ENCODE measurements at places on chromosomes 5 and 9.

GRCh38 chr9:63859475-63860215 lies 1425.4 kb downstream of the FOXD4L5 start:
- no peak for DNase-seq

DNA sequence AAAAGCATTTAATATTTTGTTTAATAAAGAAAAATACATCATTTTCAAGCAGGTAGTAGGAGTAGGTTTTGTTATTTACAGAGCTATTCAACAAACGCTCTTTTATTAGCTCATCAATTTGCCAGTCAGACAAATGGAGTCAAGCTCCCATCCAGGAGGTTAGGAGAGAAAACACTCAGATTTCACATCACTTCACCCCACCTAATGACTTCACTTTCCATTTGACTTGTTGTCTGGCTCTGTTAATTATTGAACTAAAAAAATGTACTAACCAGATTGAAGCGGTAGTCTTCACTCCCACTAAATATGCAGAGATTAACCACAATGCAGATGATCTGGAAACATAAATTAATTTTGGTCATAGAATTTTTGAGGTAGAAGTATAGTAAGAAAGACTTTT lies 193.6 kb upstream of the VCAN start:
- DNase-seq: no peak

GRCh38 chr5:149322518-149322917 lies 22.8 kb upstream of the GRPEL2 start:
- DNase-seq: no peak

- DNase-seq: no peak
Measured at GRCh38 chr9:114395334-114395617, 7.5 kb upstream of the AKNA start.

GRCh38 chr5:172853355-172853975 lies 19.4 kb downstream of the ERGIC1 start:
- no peak for DNase-seq

DNA sequence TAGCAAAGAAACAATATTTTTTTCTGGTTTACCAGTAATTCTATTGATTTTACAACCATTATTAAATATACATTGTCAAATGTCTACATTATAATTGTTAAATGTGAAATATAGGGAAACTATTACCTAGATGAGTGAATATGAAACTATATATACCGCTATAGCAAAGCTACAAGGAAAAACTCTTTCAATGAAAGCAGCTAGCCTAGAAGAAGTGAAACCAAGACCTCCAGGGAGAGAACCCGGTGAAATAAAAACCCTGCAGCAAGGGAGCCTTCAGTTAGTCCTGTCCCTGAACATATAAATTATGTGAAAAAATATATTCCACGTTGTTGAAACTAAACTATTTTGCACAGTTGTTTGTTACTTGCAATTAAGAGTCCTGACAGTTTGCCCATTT lies 913.1 kb downstream of the EFNA5 start:
- no peak for DNase-seq

DNA sequence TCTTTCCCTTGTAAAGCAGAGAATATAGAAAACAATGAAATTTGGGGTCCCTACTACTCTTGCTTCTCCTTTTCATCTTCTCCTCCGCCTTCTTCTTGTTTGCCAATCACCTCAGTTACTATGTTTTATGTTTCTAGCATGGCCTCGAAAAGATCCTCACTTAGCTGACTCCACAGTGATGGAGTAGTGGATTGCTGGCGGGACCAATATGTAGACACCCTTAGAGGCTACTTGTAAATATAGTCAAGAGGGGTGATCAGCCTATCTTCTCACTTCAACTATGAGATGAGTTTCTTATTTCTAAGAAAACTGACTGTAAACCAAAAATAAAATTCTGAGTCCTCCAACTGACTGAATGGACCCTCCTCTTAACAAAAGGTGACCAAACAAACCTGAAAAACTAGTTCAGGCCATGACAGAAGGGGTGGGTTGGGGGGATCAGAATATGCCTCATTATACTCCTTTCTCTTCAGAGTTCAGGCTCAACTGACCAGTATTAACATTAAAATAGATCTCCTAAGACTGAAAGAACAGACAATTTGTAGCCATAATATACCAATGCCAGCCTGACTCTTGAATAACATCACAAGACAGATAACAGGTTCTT lies 829.0 kb downstream of the TLE4 start:
- no peak for DNase-seq

- no peak for DNase-seq
Measured at GRCh38 chr9:69549310-69550202, 122.6 kb downstream of the APBA1 start.

DNA sequence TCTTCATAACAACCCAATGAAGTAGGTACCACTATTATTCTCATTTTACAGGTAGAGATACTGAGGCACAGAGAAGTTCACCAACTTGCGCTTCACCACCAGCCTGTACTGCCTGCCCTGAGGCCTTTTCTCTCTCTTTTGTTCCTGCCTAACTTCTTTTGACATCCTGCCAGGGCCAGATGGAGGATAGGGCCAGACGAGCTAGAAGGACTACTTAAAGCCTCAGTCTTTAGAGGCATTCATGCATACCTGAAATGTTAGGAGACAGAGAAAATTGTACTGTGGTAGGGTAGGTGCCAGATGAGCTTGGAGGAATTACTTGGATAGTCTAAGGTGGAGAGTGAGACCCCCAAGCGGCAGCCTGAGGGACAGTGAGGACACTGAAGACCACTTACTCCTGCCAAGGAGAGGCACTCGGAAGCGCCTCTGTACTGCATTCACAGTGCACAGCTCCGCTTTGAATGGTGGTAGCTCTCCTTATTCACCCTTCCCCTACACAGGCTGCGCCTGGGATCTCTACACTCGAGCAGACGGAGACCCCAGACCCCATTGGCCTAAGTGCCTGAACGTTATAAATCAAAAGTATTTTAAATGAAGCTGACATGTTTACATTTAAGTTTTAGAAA lies 6.2 kb upstream of the ORM1 start:
- no peak for DNase-seq

DNA sequence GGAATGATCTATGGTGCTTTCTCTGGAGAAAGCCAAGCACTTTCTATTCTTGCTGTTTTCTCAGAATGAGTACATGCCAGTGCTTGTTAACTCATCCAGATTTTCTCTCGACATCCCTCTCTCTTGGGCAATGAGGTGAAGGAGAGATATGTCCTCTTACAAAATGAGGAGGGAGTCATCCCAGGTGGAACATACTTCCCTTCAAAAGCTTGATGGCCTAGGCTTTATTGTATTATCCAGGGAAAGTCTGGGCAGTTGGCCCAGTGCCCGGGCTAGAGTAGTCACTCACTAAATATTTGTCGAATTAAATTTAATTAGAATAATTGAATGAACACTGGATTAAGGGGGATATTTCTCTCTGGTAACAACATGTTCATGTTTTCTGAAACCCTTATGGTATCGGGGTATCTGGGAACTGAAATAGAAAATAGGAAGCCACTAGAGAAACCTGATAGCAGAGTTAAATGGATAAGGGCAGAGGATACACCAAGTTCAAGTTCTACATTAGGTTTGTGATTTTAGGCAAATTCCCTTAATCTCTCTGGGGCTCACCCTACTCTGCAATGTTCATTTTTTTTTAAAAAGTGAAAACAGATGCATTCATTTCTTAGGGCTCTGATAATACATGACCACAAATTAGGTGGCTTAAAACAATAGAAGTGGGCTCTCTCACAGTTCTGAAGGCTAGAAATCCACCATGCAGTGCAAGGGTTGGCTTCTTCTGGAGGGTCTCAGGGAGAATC lies 99.6 kb downstream of the LIFR start:
- DNase-seq: no peak

- no peak for DNase-seq
Measured at GRCh38 chr5:121963392-121963791, 1.6 kb downstream of the SRFBP1 start.

GRCh38 chr5:91119981-91120850 lies 262.9 kb downstream of the ARRDC3 start:
- DNase-seq: no peak

DNA sequence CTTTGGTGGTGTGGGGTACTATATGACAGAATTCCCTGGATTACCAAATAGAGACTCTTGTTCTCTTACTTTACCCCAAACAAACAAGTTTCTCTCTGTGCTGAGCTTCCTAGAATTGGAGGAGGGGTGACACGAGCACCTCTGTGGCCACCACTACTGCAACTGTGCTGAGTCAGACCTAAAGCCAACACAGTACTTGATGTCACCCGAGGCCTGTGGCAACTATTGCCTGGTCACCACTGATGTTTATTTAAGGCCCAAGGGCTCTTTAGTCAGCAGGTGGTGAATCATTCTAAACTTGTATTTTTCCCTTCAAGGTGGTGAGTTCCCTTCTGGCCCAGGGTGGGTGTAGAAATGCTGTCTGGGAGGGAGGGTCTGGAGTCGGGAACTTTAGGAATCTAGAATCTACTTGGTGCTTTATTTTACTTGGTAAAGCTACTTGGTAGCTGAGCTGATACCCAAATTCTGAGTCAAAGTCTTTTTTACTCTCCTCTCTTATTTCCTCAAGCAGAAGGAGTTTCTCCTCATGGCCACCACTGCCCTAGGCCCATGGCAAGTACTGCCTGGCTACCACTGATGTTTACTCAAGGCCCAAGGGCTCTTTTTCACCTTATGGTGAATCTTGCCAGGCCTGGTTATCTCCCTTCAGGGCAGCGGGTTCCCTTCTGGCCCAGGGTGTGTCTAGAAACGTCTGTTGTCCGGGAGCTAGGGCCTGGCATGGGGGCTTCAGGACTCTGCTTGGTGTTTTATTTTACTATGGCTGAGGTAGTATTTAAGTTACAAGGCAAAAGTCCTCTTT lies 9.8 kb downstream of the LURAP1L start:
- DNase-seq: no peak

GRCh38 chr5:90916947-90917800 lies 358.6 kb downstream of the ADGRV1 start:
- DNase-seq: no peak

DNA sequence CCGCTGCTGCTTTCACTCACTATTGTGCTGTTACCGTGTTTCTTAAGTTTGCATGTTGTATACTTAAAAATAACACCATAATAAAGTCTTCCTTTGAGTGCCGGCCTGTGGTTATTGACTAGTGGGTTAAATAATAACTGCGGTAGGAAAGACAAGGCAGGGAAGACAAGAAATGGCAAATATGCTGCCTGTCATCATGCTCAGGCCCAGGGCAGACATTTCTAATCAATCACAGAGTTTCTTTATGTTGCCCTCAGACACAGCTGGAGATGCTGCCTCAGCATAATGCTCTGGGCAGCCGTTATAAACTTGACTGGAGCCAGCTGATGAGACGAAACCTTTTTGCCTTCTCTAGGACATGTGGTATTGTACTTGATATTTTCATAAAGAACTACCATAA lies 215.0 kb downstream of the GAPVD1 start:
- DNase-seq: no peak

- no peak for DNase-seq
Measured at GRCh38 chr9:136900988-136901515, 14.7 kb downstream of the TRAF2 start.

DNA sequence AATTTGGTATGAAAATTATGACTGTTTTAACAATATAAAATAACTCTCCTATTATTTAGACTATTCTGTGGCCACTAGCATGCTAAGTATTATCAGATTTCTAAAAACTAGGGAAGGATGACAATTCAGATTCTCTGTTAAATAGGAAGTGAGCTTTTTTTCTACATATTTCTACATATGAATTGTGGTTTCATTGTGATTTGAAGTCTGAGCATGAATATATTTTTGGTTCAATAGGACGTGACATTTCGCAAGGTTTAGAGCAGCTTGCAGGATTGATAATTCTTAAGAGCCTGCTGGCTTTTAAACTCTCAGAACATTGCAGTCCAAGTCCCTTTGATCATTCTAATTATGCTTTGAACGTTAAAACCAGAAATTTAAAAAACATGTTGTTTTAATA lies 82.9 kb downstream of the ADGRV1 start:
- DNase-seq: no peak

DNA sequence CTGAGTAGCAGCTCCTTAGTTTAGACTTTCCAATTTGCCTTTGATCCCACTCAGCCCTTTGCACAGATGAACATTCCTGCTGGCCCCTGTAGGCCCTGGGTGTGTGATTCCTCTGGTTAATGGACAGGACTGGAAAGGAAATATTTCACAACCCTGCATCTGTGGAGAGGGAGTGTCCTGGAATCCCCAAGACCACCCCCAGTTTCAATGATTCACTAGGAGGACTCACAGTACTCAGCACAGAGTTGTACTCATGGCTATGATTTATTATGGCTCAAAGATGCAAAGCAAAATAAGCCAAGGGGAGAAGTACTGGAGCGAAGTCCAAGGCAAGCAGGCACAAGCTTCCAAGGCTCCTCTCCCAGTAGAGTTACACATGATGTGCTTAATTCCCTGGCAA lies 42.4 kb upstream of the TJP2 start:
- DNase-seq: no peak

DNA sequence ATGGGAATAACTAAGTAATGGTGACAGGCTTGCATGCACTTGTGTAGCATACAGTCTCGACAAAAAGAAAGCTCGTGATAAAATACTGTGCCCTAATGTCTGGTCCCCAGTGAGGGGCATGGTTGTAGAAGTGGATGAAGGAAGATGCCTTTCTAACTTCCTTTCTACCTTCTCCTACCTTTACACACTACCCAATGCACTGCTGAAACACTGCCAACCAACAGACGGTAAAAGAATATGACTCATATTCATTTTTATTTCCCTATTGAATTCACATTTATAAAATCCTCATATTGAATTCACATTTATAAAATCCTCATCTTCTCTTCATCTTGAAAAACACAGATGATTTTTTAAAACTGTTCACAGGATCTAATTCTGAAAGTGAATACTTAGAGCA lies 223.0 kb downstream of the PJA2 start:
- no peak for DNase-seq

DNA sequence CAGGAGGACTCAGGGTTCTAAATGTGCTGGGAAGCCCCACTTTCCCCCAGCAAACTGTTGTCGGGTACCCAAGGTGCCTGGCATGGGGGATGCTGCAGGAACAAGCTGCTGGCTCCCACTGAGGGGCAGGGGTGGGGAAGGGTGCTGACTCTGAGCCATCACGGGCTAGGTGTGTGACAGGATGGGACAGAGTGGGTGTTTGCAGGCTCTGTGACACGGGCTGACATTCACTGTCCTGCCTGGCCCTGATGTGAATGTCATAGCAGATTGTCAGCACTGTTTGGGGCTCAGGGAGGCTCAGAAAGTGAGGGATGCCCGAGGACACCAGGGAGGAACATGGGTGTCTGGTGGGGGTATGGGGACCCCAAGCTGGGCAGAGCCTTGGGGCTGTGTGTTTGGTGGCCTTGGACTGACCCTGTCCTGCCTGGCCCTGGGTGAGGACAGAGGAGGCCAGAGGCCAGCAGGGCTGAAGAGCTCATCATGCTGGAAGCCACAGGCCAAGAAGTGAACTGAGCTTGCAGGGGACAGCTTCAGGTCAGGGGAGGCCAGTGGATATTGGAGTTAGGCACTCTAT lies 20.6 kb downstream of the WNK2 start:
- DNase-seq: no peak
